ENCODE measurements at places on chromosomes 4 and X. TPM values are rescaled to one million over a fixed set of nuclear protein-coding genes. Genes with fewer than 3 reads are reported as not detected.

Gene GATA1
- total RNA-seq, result 7.6 TPM

Gene RNF150
- not detected for total RNA-seq

Gene TLR8
- not detected for total RNA-seq

Gene CXXC4
- total RNA-seq, result 0.21 TPM

Gene PRKG2
- 0.10 TPM for total RNA-seq

Gene GAGE12H
- not detected for total RNA-seq

DNA sequence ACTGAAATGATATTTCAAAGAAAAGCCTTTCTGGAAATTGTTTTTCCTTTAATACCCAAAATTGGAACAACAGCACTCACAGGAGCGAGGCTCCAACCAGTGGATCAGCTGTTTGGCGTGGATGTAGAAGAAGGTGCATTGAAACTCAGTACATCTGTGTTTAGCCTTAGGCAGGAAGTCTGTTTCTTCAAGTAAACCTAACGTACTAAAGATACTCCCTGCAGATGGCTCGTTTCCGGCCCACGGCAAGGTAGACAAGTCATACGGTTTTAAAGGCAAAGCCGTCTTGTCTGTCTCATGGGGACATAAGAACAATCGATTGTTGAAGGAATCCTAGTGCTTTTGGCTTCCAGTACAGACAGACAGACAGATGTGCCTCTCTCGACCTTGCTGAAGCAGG lies 50.0 kb upstream of the CLCN4 start:
- peak; percentile 9 for DNase-seq

DNA sequence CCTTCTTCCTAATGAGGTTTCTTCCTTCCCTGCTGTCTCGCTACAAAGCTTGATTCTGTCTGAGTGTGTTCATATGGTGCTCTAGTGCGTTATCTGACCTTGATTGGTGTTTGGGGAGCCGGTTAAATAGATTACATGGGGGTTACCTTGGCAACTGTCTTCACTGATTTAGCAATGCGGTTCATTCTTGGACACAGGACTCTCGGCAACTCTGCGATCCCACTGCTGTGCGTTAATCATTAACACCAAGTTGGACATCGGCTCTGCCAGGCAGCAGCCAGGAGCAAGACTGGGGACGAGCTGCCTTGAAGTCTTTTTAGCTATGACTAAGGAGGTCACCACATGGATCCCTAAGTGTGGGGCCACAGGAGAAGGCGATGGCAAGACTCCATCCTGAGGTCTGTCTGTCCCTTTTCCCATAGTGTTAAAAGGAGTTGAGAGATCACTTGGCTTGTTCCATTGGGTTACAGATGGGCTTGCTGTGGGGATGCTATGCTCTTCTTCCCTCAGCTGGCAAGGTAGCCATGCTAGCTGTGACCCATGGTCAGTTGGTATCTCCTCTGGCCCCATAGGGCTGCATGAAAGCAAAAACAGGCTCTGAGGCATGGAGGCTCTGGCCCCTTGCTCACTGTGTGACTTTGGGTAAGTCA lies 93.4 kb upstream of the MAMLD1 start:
- DNase-seq, result no peak

DNA sequence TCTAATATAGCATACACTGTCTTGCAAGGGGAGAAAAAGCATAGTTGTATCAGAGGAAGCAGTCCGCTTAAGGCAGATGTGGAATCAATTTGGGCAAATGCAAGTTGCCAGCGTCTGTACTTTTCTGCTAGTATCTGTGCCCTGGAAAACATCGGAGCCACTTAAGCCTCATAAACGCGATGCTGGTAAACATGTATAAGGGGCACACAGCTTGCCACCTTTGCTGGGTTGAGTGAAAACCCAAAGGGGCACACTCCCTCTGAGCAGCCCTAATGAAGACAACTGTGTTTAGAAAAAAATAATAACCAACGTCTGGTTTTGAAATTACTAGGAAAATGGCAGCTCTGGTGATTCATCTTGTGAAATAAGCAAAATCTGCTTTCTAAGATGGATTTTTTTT lies 24.3 kb downstream of the SMIM20 start:
- DNase-seq, result no peak

- DNase-seq, result no peak
Observed at GRCh38 chrX:109774706-109775105, 41.6 kb upstream of the ACSL4 start.

GRCh38 chrX:63784902-63785707 lies at the start of gene ARHGEF9:
Gene ARHGEF9 (minus strand): TSS chrX:63785214. CDS start chrX:63785145, 69 bp downstream.
- no peak for DNase-seq

DNA sequence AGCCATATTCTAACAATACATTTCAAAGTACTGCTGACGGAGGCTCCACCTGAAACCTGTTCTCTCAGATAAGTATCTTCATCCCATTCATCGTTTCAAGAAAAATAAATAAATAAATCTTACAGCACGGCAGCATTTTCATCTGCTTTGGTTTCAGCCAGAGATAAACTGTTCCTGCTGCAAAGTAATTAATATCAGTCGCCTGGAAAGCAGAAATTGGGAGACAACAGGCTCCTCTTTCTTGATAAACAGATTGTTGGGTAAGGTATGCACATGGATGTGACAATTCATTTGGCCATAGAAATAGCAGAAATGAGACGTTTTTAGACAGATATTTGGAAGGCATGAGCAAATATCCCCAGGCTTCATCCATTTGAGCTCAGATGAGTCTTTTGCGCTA lies 110.4 kb downstream of the PPARGC1A start:
- DNase-seq, result no peak

- DNase-seq, result no peak
Observed at GRCh38 chrX:17758382-17758781, 21.1 kb downstream of the SCML1 start.

DNA sequence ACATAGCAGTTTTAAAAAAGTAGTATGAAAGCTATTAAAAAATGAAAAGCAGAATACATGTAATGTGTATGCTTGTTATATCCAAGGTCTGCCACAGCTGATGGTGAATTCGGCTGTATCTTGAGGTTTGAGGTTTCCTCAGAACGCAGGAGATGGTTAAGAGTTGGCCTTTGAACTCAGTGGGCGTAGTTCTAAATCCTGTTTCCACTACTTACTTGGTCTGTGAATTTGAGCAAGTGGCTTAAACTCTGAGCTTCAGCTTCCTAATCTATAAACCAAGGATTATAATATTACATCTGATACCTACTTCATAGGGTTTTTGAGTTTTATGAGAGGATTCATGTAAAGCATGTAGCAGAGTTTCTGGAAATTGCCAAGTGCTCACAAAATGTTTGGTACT lies 125.2 kb downstream of the STIM2 start:
- DNase-seq, result no peak

DNA sequence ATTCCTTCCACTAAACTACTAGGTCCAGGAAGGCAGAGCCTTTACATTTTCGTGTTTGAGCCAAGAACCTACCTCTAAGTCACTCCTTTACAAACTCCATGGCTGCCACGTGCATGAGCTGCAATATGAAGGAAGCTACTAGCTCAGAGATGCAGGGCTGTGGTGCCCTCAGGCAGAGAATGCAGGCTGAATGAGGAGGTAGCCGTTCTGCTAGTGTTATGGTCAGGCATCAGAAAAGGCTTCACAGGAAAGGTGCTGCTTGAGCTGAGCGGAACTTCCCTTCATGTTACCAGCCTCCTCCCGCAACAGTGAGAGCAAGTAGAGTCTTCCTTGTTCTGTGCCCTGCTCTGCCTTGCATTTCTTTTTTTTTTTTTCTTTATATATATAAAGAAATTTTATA lies 148.3 kb upstream of the PACRGL start:
- DNase-seq, result no peak

DNA sequence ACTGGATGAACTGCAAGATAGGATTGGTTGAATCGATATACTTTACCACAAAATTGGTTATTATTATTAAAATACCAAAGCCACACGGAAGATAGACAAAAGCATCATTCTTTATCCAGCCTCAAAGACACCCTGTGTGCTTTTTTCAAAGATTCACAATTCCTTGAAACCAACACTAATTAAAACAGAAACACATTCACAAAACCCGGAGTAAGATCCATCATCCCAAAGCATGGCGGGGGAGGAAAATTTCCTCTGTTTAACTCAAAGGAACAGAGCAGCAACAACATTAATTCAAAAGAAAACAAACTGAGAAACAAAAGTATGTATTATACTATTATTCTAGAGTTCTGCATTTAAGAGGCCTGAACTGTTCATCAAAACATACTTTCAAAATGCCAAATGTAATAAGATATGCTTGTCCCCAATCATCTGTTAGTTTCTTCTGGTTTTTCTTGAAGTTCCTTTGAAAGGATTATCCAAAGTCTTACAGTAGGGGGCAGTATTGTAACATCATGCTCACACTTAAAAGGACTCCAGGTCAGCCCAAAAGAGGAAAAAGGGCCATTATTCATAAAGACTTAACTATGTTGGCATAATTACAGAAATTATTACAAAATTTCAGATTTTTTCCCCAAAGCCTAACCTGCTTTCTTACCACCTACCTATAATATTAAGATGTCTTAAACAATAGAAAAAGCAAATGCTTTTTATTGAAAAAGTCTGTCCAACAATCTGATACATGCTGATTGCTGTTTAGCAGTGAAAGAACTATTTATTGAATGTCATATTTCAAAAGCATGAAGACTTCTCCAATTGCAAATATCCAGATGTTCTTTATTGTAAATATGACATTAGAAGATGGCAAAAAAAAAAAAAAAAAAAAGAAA lies 168.7 kb downstream of the SCFD2 start:
- DNase-seq, result no peak

DNA sequence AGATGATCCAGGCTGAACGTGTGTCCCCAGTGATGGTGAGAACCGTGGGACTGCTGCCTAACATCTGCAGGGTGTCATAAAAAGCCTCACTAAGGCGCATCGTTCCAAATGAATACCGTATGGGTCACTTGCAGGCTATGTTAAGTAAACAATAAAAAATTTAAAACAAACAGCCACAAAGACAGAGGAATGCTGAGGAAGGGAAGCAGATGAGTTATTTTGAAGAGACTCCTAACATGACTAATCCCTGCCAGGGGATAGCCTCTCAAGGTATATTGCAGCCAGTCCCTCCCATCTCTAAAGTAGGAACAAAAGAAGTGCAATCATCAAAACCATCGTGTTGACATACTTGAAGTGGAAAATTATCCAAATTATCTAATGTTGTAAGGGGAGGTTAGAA lies 83.8 kb downstream of the UNC5C start:
- no peak for DNase-seq

DNA sequence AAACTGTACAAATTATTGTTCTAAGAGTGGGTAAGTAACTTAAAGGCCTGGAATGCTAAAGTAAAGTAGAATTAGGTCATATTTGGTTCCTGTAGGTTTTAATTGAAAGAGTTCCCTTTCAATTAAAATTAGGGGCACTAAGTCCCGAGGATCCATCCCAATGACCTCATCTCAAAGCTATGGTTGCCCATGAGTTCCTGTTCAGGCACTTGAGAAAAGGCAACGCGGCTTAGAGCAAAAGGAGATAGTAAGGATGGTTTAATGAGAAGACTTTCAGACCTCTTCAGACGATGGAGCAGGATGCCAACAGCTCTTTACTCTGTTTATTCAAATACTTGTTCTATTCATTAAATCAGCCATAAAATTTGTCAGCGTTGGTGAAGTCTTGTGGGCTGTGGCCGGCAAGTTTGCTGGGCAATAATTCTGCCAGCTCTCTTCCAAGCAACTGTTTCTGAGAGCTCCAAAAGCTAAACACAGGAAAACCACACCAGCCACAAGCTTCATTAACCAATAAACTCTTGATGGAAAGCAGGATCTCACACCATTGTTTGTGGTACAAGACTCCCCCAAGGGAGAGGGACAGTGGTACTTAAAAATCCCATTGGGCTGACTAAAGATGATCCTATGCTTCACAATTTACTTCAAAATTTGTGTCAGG lies 167.4 kb downstream of the COL4A6 start:
- DNase-seq, result no peak

Data from T-helper 17 cell (primary cell).